ENCODE measurements at places on chromosomes 4 and X. TPM values are rescaled to one million over a fixed set of nuclear protein-coding genes. Genes with fewer than 3 reads are reported as not detected.

- no peak for DNase-seq
Measured at GRCh38 chrX:127578395-127578794, 473.8 kb downstream of the ACTRT1 start.

Gene STARD8
- 1.8 TPM for total RNA-seq

DNA sequence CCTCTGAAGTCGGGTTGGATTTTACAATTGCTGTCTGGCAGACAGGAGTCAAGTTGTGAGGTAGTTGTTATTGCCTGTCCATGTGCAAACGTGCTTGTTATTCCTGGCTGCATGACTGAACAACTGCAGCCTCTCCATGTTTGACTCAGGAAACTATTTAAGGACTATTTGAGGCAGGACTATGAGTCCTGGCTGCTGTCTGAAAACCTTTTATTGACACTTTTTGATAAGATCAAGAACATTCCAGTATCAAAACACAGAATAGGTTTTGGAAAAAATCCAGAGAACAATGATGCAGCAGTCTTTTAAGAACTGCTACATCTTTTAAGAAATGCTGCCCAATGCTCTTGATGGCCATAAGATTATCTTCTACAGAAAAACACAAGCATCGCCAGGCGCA lies 10.0 kb upstream of the SPRY1 start:
- DNase-seq, result no peak

Gene GAK
- total RNA-seq, result 83.4 TPM

DNA sequence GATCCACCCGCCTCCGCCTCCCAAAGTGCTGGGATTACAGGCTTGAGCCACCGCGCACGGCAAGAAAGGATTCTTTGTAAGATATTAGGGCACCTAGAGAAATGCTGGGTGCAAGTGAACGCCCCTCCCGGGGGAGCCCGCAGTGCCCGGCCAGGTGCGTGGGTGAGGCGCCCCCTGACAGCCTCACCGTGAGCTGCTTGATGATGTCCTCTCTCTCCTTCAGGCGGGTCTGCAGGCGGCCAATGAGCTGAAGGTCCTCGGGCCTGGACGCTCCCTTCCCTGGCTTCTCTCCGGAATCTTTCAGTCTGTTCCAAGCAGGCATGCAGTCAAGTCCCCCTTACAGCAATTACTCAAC lies 21.9 kb downstream of the MED28 start:
- no peak for DNase-seq

Gene GABRE
- 0.44 TPM for total RNA-seq

GRCh38 chr4:27429364-27429871 lies 568.8 kb downstream of the STIM2 start:
- DNase-seq, result no peak

DNA sequence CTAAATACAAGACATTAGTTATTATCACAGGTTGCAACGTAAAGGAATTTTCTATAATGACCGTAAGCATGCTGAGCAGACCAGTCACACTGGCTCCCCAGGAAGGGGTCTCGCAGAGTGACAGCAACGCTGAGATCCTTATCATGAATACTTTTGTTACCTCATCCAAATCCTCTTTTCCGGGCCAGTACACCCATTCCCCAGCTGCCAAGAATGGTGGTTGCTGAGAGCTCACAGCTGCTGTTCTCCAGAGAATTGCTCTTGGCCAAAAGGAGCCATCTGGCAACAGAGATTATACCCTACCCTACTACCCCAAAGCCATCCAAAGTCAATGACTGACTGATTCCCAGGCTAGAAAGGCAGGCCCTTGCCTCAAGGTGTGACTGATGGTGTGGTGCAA lies 91.6 kb downstream of the FUNDC1 start:
- DNase-seq, result no peak
